Lower lobe of right lung (tissue), 2 donors: ENCODE measurements at places on chromosomes 4 and X. TPM values are rescaled to one million over a fixed set of nuclear protein-coding genes. Genes with fewer than 3 reads are reported as not detected.
A peak's percentile ranks its signal among the peaks of the same experiment; 100 is the strongest.

GAGE12E gene
- not detected for total RNA-seq

FAT4 gene
- total RNA-seq = 15.2 TPM

HS3ST1 gene
- 3.8 TPM for total RNA-seq

ARSH gene
- total RNA-seq = not detected

RASGEF1B gene
- 63.0 TPM for total RNA-seq

DGKK gene
- 0.21 TPM for total RNA-seq

S100P gene
- total RNA-seq = 16.1 TPM

FNIP2 gene
- 90.7 TPM for total RNA-seq

KLB gene
- 1.0 TPM for total RNA-seq

RAB33A gene
- total RNA-seq = 0.59 TPM

PDGFRA gene
- total RNA-seq = 69.5 TPM

TBX22 gene
- total RNA-seq = not detected

STPG2 gene
- total RNA-seq = 1.1 TPM

RFC1 gene
- total RNA-seq = 50.2 TPM

ZCCHC18 gene
- 0.24 TPM for total RNA-seq

STK26 gene
- total RNA-seq = 10.6 TPM

PRKG2 gene
- total RNA-seq = 6.4 TPM

CYSLTR1 gene
- 10.5 TPM for total RNA-seq

AREG gene
- total RNA-seq = 7.8 TPM

TNIP3 gene
- 0.95 TPM for total RNA-seq

GRCh38 chr4:175833574-175834311 is 21.7 kb upstream of the GPM6A start:
- no peak for DNase-seq

GRCh38 chr4:80196922-80197573 is at the start of gene PRDM8:
TSS of gene PRDM8 (plus strand) at chr4:80197503. CDS start at chr4:80200081, 2,578 bp downstream.
- DNase-seq = no peak

DNA sequence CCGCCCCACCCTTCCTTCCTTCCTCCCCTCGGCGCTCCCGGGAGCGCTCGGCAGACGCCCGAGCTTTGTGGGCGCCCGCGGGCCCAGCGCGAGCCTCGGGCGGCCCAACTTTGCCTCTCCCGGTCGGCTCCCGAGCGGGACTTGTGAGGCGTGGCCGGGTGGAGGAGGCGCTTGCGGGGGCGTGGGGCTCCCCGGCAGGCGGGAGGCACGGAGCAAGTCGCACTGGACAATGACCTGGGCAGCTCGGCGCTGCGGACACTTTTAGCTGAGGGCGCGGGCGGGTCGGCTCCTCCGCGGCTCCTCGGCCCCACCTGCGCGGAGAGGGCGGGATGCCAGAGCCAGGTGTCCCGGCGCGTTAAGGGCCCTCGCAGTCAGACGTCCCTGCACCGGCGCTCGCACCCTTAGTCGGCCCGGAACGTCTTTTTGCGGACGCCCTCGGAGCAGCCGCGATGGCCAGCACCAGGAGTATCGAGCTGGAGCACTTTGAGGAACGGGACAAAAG is 385 bp downstream of the DCLK2 start:
- DNase-seq = peak; percentile 58

GRCh38 chr4:15325987-15326386 is 101.8 kb upstream of the C1QTNF7 start:
- DNase-seq = no peak

GRCh38 chr4:174658246-174658645 is 136.0 kb upstream of the HPGD start:
- no peak for DNase-seq

- DNase-seq = no peak
Measured at GRCh38 chrX:100674705-100675104, 30.7 kb downstream of the SRPX2 start.

- DNase-seq = no peak
Measured at GRCh38 chrX:49695276-49696180, at the start of gene PAGE1. TSS of gene PAGE1 (minus strand) at chrX:49695984. CDS start at chrX:49694770, 1,214 bp downstream.

GRCh38 chrX:70808942-70809940 is 99.3 kb downstream of the TEX11 start:
- DNase-seq = no peak

DNA sequence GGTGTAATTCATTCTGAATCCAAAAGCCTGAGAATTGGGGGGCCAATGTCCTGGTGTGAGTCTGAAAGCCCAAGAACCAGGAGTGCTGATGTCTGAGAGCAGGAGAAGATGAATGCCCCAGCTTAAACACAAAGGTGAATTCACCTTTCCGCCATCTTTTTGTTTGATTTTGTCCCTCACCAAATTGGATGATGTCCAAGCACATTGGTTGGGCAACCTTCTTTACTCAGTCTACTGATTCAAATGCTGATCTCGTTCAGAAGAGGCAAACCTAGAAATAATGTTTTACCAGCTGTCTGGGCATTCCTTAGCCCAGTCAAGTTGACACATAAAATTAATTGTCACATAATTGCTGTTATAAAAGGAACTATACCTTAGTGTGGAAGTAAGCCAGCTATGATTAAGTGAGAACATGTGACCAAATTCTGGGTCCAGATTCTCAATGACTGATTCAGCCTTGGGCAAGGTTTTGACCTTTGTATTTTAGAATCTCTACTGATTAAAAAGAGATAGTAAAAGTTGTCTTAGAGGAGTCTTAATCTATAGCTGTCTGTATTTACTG is 34.5 kb upstream of the SLC4A4 start:
- DNase-seq = no peak

- no peak for DNase-seq
Measured at GRCh38 chrX:7090641-7091040, 56.9 kb upstream of the STS start.

GRCh38 chr4:121053601-121054143 is 18.7 kb downstream of the NDNF start:
- no peak for DNase-seq

- no peak for DNase-seq
Measured at GRCh38 chrX:101057093-101057714, 5.3 kb upstream of the TRMT2B start.

DNA sequence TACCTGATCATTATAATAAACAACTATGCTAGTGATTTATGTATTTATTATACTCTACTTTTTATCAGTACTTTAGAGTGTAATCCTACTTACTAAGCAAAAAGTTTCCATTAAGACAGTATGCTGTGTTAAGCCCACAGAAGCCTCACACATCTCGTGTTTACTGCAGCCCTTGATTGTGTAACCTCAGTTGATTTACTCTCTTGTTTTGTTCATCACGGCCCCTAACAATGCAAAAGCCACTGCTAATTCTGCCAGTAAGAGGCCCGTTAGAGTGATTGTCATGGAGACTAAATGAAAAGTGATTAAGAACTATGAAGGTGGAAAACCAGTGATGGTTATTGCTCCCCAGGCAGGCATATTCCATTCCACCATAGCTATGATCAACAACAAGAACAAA is 436.2 kb downstream of the SPOCK3 start:
- DNase-seq = no peak

- no peak for DNase-seq
Measured at GRCh38 chrX:152588206-152588605, 49.5 kb upstream of the GABRQ start.

- no peak for DNase-seq
Measured at GRCh38 chrX:12758291-12758690, 32.9 kb upstream of the PRPS2 start.

DNA sequence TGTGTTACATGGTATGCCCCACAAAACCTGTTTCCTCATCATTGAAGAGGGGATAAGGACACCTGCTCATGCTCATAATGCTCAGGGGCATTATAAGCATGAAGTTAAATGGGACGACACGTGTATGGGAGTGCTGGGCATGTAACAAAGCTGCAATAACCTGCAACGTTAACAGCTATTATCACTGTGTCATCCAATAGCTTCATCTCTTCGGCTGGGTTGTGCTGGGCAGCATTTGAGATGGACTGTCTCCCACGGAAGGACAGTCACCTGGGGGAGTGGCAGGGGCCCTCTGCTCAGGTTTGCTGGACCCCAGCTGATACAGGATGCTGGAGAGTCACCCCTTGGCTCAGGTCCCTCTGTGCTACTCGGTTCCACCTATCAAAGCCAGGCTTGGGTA is 94.5 kb downstream of the NSUN7 start:
- no peak for DNase-seq

GRCh38 chrX:123310112-123310511 is 126.0 kb downstream of the GRIA3 start:
- DNase-seq = no peak

DNA sequence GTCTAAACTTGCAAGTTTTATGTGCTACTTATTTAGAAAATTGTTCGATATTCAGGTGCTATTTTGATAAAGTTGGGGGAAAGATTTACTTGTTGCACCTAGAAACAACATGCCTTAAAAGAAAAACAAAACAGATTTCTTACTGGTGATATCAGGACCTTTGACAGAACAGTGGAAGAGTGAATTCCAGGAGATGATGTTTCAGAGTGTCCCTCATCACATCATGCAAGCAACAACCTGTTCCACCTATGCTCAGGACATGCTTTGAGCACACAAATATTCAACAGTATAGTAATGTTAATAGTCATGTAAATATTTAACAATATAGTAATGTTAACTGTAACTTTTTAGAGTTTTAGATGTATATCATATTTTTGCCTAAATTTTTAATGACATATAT is 23.9 kb upstream of the RNF128 start:
- DNase-seq = no peak

DNA sequence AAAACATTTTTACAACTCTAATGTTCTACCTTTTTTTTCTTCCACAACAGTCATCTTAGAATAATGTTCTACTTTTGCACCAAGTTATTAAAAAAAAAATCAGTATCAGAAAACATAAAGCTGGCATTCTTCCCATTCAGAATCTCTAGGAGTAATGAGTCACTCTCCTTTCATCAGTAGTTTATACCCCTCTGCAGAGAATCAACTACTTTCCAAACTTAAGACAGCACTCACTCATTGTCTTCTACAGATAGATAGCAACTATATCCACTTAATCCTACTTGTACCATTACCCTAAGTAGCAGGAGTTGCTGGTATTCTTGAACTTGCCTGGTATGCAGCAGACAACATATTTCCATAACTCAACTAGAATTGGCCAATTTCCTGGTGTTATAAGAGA is 3.2 kb downstream of the TIGD4 start:
- no peak for DNase-seq

- DNase-seq = no peak
Measured at GRCh38 chr4:91448668-91449330, 855.0 kb upstream of the GRID2 start.

- DNase-seq = no peak
Measured at GRCh38 chr4:2842687-2843262, 869 bp upstream of the ADD1 start.

DNA sequence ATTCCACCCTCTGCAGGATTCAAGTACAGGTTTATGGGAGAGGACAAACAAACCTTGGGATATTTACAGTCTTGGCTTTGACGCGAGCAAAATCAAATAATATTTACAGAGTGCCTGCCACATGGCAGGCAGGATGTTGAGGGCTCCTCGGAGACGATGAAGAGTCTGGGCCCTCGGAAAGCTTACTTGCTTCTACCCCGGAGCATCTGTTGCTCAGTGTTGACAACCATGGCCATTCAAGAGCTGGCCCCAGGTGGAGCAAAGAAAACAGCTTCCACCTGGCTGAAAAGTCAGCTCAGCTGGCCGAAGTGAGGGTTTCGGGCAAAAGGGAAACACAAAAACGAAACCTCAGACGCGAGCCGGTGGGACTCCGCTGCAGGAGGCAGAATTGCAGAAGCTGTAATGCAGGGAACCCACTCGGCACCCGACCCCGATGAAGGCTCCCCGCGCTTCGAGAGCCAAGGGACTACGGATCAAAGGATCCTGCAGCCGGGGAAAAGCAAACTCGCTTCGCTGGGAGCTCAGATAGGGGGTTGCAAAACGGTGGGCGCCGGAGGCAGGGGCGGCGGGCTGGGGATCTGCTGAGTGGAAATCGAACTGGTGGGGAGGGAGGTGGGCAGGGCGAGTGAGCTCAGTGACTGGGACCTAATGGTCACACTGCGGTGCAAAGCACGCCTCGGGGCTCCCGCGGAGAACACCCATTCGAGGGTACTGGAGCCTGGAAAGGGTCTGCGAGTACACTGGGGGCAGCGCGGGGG is 805 bp downstream of the ATP8A1 start:
- peak; percentile 73 for DNase-seq

- no peak for DNase-seq
Measured at GRCh38 chr4:78513411-78513975, 38.1 kb upstream of the ANXA3 start.

DNA sequence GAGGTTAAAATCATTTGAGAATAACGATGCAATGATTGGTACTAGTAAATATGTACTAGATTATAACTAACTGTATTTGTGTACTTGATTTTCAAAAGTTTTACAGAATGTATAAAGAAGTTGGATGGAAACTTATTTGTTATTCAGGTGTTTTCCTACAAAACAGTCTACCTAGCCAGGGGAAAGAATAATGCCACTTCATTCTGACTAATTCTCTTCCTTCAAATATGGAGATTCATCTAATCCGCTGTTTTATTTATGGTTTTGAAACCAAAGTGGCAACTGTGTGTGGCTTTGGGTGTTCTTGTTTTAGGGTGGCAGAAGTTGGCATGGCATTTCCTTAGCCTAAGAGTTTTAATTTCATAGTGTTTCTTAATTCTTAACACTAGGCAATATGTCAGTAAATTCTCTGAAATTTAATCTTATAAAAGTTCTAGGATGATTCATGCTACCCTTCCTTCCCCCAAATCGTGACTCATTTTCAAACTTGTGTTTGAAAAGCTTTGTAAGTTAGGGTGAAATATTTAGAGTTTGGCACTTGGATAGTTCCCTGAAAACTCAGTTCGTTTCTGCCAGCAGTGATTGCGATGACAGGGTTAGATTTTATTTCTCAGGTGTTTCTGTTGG is 62.6 kb downstream of the DCLK2 start:
- no peak for DNase-seq

GRCh38 chr4:121675715-121676114 is 21.1 kb downstream of the ANXA5 start:
- no peak for DNase-seq

- DNase-seq = no peak
Measured at GRCh38 chrX:33138677-33139249, 72.6 kb downstream of the DMD start.

- no peak for DNase-seq
Measured at GRCh38 chr4:53044651-53044960, 182.5 kb downstream of the RASL11B start.

DNA sequence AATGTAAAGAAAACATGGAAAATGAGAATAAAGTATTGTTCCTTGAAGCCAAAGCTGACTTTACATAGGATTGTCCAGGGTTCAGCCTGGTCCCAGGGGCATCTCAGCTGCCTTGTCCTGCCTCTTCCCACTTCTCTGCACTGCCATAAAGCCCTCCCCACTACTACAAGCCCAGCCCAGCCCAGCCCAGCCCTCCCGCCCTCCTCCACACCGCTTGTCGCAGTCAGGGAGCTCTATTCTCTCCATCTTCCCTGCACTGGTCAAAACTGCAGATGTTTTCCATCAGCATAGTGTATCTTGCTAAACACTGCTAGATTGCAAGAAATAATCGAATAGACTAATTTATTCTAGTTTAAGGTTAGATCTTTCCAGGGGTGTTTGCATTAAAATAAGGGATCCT is 100.3 kb downstream of the TENM3 start:
- no peak for DNase-seq

GRCh38 chr4:153232768-153233167 is 28.5 kb downstream of the TRIM2 start:
- DNase-seq = no peak
